ENCODE measurements at places on chromosomes 2 and 18. TPM values are rescaled to one million over a fixed set of nuclear protein-coding genes. Genes with fewer than 3 reads are reported as not detected.

- no peak for DNase-seq
Measured at GRCh38 chr2:196143730-196144131, 27.6 kb downstream of the STK17B start.

GRCh38 chr2:203070701-203071100 is 56.0 kb downstream of the NBEAL1 start:
- DNase-seq = no peak

- no peak for DNase-seq
Measured at GRCh38 chr2:235138339-235138738, 186.5 kb downstream of the SH3BP4 start.

DNA sequence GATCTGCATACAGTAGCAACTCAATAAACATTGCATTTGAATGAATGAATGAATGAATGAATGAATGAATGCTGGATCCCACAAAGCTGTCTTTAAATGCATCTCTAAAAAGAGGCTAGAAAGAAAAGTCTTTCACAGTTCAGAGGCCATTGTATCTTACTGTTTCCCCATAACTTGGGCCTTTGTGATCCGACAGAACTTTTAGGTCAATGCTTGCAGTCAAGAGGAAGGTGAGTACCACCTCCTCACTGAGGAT is 119.9 kb upstream of the COPS8 start:
- no peak for DNase-seq

DNA sequence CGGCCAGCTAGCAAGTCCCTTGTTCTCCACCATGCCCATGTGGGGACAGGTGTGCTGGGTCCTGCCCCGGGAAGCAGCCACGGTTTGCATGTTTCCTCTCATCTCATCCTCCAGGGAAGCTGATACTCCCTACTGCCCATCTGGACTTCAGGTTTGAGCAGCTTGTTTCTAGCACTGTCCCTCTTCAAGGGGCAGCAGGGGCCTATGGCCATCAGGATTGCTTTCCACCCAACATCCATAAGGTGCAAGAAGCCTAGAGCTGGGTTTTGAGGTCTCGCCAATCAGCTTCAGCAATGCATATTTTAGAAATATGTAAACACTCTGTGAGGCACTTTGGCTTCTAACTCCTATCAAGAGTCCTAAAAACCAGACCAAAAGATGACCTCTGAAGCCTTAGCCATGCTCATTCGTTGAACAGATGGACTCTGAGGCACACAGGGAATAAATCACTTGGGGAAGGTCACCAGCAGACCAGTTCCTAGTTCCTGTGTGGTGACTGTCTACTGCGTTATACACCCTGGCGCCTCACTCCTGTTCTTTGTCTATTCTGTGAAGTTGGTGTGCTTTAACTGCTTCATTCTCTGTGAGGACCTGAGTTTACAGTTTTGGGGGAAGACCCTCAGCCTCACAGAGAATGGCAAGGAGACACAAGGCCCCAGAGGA is 192.6 kb upstream of the TWIST2 start:
- DNase-seq = no peak

DNA sequence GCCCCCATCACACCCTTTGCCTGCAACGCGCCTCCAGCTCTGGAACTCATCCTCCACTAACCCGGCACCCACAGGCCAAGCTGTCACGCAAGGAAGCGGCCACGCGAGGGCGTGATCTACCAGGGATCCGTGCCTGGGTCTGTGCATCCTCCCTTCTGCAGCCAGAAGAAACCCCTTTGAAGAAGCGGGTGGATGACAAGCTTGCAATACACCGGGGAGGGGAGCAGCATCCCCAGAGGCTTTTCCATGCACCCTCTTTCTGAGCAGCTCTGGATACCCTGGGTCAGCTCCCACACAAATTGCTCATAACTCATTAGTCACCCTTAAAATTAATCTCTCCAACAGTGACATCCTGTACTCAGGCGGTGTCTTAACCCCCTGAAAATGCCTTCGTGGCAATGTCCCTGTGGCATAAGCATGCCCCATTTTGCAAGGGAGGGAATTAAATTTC is 47.6 kb downstream of the PDCL3 start:
- peak; percentile 66 for DNase-seq

DNA sequence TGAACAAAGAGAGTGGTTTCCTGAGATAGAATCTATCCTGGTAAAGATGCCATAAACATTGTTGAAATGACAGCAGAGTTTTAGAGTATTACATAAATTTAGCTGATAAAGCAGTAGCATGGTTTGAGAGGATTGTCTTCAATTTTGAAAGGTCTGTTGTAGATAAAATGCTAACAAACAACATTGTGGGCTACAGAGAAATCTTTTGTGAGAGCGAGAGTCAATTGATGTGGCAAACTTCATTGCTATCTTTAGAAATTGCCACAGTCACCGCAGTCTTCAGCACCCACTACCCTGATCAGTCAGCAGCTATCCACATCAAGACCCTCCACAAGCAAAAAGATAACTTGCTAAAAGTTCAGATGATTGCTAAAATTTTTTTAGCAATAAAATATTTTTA is 17.5 kb downstream of the VRK2 start:
- DNase-seq = no peak

GRCh38 chr2:204667990-204668389 is 122.7 kb downstream of the PARD3B start:
- DNase-seq = no peak

DNA sequence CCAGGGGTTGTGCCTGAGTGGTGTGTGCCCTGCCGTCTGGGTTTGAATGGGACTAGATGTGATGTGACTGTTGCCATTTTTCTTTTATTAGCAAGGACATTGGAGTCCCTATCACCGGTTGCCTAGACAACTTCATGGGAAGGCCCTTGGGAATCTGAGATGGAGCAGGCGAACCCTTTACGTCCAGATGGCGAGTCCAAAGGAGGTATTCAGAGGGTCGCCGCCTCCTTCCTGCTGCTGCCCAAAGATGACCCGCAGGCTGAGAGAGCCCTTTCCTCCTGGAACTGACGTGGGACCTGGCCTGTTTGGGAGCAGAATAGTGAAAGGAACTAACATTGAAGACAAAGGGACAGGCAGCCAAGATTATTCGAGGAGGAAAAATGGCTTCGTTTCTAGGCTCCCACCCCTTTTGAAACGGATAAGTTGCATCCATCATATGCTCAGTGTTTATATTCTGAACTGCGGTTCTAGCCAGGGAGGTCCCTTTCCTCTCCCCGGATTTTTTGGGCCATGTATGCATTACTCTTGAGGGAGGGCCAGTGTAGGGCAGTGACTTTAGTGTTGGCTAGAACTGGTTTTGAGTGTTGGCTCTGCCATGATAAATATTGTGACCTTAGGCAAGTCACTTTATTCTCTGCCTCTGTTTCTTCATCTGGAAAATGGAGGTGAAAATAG is 673 bp downstream of the CENPO start:
- DNase-seq = peak; percentile 12

GRCh38 chr2:196551014-196551413 is 88.5 kb upstream of the CCDC150 start:
- no peak for DNase-seq

- no peak for DNase-seq
Measured at GRCh38 chr2:35932276-35932963, 423.2 kb upstream of the CRIM1 start.

GRCh38 chr2:180456801-180457200 is 449.7 kb upstream of the CWC22 start:
- DNase-seq = no peak

- no peak for DNase-seq
Measured at GRCh38 chr2:126368758-126369157, 287.2 kb upstream of the GYPC start.

DNA sequence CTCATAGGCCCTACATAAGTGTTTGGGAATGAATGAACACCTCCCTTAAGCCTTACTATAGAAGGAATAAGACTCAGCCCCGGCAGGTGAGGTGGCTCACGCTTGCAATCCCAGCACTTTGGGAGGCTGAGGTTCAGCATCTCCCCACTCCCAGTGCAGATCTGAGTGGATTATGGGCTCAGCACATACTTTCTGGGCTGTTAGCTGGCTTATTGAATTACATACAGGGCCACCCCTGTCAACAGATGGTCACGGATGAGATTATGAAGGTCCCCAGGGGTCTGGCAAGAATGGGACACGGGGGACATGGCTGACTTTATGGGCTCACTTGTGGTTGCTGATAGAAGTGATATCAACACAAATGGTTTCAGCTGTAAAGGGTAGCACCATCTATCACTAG is 322.3 kb downstream of the TSN start:
- no peak for DNase-seq

GRCh38 chr2:70984576-70985282 is 6.3 kb downstream of the ANKRD53 start:
- DNase-seq = peak; percentile 73

GRCh38 chr2:27135478-27135955 is 1.1 kb upstream of the PREB start:
- DNase-seq = no peak

CD226 gene
- total RNA-seq = 134 TPM

GKN2 gene
- total RNA-seq = not detected

SIGLEC15 gene
- not detected for total RNA-seq

DSEL gene
- 0.03 TPM for total RNA-seq

SDC1 gene
- total RNA-seq = 0.26 TPM

STEAP3 gene
- total RNA-seq = 0.07 TPM

CREB1 gene
- total RNA-seq = 111 TPM

POTEJ gene
- total RNA-seq = not detected

TSPYL6 gene
- not detected for total RNA-seq
